ENCODE measurements at places on chromosomes 7 and 10.

GRCh38 chr10:79149662-79150443 lies 81.1 kb downstream of the ZMIZ1 start:
- peak; percentile 96 for DNase-seq

GRCh38 chr7:128710481-128710880 lies 28.7 kb upstream of the CALU start:
- no peak for DNase-seq

DNA sequence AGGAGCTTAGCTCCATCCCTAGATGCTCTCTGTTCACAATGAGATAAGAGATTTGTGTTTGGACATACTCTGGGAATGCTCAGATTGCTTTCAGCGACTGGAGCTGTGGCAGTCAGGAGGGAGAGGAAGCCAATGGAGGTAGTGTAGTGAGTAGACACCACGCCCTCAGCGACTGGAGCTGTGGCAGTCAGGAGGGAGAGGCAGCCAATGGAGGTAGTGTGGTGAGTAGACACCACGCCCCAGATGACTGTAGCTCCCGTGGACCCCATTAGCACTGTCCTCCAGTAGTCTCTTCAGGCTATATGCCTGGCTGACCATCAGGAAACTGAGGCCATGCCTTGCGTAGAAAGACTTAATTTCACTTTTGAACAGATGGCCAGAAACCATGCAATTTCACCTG lies 1033.8 kb downstream of the NRG3 start:
- no peak for DNase-seq

- DNase-seq = no peak
Observed at GRCh38 chr10:53358536-53358935, 586.0 kb upstream of the MBL2 start.

DNA sequence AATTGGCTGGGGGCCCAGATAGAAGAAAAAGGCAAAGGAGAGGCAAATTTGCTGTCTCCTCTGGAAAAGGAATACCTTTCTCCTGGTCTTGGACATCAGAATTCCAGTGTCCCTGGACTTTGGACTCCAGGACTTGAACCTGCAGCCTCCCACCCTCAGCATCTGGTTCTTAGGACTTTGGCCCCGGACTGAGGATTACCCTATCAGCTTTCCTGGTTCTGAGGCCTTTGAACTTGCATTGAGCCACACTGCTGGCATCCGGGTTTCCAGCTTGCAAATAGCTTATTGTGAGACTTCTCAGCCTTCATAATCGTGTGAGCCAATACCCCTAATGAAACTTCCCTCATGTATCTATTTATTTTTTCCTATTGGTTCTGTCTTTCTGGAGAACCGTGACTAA lies 68.3 kb downstream of the DNAH11 start:
- no peak for DNase-seq

GRCh38 chr10:32771217-32771616 lies 186.8 kb downstream of the ITGB1 start:
- DNase-seq = peak; percentile 5

GRCh38 chr10:32731527-32731926 lies 226.5 kb downstream of the ITGB1 start:
- DNase-seq = no peak

DNA sequence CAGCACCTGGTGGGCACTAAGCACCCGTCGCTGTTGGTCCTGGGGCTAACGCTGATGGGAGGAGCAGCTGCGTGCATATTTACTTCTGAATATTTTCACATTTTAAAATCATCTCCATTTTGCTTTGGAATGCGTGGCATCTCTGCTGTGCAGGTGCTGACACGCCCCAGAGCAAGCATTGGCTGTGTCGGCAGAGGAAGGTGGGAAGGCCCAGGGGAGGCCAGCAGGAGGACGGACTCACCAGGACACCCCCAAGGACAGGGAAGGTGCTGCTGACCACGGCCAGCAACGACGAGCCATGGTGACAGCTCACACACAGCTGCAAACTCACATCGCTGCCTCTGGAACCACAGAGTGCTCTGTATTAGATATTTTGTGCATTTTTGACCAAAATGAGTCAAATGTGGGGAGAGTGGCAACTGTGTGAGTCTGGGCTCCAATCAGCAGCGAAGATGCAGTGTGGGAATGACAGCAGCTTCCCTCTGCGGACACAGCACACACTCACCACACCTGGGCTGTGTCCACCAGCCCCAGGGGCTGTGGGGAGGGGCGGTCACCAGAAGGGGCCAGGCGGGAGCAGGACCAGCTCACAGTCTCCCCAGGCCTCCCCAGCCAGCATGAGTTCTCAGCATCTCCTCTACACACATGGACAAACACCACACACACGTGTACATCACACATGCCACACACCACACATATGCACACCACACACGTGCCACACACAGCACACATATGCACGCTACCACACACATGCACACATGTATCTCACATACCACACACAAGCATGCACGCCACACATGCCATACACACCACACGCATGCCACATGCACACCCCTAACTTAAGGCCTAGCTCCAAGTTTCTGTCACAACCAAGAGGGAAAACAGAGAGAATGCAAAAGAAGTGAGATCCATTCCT lies 58.2 kb downstream of the PTPRN2 start:
- DNase-seq = no peak

- DNase-seq = no peak
Observed at GRCh38 chr7:115153176-115153575, 231.3 kb downstream of the MDFIC start.

DNA sequence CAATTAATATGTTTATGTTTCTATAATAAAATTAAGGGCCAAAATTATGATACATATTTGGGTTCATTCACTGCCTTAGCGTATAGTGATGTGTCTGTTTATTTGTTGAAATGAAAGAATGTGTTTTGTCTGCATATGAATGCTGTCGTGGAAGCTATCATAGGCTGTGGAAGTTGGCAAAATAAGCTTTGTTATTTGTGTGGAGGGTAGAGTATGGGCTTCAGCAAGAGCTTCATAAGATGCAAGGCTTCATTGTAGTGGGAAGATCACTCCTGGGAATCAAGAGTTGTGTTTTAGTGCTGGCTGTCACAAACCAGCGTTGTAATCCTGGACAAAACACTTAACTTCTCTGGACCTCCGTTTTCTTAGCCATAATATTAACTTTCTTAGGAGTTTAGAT lies 2.5 kb downstream of the SLK start:
- no peak for DNase-seq

GRCh38 chr10:4121502-4122380 lies 336.7 kb upstream of the KLF6 start:
- DNase-seq = no peak

DNA sequence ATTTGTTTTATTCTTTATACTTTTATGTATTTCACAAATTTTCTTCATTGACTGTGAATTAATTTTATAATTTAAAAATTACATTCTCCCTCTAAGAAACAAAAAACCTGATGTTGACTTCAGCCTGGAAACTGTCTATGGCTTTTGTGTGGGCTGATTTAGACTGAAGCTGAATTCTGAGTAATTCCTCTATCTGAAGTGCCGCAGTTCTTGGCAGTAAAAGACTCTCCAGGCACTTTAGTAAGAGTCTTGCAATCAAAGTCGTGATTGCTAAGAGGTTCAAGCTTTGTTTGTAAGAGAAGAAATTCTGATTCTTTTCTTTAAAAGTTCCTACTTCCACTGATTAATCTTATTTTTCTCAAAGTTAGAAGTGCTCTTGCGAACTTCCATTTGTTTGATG lies 3.4 kb upstream of the CEP41 start:
- DNase-seq = no peak

DNA sequence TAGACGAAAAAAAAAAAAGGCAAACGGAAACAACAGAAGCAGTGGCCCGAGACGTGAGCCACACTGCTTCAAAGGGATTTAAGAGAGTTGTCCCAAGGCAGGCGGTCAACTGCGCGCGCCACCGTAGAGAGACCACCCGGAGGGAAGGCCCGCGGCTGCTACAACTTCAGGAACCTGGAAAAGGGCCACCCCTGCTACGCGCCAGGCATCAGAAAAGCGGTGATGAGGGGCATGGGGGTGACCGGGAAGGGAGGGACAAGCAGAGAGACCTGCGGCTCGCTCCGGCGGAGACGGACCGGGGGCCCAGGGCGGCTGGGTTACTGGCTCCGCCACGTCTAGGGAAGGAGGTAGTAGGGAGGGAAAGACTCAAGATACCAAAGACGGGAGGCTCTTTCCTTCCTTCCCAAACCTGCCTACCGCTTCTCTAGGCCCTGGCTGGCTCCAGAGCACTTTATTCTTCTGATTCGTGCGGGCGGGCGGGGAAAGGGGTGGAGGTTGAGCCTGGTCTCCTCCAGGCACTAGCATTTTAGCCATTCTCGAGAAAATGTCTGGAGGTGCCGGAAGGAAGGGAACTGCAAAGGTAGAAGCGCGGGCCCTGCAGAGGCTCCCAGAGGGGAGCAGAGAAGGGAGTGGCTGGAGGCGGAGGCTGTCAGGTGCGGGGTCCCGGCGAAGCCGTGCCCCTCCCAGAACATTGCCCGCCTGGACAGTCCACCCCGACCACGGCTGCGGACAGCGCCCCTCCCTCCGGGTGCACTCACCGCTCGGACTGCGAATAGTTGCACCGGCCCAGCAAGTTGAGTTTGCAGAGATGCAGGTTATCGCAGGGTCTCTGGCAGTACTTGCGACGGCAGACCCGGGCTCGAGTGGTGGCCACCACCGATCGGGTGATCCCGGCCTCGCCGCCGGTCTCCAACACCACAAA lies 993 bp downstream of the ZC3HAV1 start:
- DNase-seq = peak; percentile 59

DNA sequence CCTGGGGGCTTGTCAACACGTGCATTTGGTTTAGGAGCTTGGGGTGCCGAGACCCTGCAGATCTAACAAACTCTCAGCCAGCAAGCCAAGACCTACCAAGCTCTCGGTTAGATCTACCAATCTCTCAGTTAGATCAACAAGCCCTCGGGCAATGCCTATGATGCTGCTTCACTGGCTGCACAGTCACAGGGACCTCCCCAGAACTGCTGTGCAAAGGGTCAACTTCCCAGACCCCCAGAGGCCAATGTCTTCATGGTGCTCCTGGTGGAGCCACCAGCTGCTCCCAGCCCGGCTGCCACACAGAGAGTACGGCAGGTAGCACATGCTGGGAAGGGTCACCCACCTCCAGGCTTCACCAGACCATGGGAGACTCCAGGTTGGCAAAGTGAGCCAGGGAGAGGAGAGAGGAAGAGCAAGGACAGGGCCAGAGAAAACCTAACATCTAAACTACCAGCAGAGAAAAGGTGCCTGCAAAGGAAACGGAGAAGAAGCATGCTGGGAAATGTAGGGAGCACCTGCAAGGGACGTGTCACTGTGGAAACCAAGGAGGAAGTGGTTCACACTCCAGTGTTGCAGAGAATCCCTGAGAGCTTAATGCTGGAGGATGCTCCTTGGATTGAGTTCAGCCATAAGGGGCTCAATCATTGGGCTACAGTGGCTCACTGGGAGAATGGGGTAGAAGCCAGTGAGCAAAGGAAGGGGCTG lies 51.5 kb upstream of the GDF10 start:
- no peak for DNase-seq

DNA sequence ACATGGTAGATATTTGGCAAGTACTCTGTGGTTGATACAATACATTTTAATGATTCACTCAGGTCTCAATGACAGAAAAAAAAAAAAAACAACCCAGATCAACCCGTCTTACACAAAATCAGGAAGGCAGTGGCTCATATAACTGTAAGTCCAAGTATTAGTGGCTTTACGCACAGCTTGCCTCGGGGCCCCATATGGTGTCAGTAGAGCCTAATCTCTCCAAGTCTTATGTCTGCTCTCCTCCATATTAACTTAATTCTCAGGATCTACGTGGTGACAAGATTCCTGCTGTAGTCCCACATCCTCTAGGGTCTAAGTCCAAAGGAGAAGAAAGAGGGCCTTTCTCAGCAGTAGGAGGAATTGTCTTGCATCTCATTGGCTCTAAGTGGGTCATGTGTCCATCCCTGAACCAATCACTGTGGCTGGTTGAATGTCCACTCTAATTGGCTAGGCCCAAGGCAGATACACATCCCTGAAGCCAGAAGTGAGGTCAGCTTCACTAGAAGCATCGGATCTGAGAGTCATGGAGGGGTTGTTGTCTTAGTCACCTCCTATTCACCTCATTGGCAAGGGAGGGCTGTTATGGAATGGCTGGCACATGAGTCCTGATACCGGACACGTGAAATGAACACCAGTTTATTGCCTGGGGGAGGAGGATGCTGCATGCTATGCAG lies 20.5 kb upstream of the PLPP4 start:
- no peak for DNase-seq

GRCh38 chr7:98305951-98306535 lies 24.6 kb downstream of the BRI3 start:
- no peak for DNase-seq

- no peak for DNase-seq
Observed at GRCh38 chr7:99409192-99409572, 413 bp downstream of the BUD31 start.

DNA sequence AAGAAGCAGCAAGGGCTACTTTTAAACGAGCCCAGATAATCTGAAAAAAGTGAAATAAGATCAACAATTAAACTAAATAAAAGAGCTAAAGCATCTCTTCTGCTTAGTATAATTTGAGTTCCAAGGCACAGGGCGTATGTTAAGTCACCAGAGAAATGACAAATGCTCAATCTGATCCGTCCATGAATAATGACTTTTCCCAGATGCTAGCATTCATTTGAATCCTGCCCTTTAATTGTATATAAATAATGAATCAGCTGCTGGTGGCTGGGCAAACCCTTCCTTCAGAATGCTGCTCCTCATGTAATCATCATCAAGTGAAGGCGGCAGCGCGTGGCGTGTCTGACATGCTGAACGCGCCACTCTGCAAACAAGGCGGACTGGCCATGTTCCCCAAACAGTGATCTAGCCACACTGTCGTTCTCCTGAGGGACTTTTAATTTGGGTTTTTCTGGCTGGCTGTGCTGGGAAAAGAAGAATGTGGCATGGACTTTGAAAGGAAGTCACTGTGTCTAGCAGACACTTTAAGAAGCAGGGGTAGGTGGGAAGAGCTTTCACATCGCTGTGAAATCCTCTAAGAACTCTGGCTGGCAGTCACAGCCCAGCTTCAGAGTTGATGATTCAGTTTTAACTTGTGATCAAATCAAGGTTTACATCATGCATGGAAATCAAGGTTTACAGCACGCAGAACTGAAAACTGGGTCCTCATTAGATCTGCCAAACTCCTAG lies 70.7 kb downstream of the BEND7 start:
- no peak for DNase-seq

DNA sequence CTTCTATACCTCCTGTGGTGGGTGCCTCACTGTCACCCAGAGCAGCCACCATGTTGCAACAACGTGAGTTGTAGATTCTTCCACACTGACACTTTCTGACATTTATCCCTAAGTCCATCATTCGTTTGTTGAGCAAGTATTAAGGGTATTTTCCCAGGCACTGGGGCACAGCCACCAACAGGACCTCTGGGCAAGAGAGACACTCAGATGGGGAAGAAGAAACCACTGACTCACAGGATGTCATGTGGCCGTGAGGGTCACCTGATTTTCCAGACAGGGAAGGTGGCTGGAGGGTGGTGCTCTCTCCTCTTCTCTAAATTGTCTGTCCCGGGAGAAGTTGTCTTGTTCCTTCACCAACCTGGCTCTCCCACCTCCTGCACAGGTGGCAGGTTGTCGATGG lies 51.7 kb upstream of the PPIF start:
- DNase-seq = no peak

DNA sequence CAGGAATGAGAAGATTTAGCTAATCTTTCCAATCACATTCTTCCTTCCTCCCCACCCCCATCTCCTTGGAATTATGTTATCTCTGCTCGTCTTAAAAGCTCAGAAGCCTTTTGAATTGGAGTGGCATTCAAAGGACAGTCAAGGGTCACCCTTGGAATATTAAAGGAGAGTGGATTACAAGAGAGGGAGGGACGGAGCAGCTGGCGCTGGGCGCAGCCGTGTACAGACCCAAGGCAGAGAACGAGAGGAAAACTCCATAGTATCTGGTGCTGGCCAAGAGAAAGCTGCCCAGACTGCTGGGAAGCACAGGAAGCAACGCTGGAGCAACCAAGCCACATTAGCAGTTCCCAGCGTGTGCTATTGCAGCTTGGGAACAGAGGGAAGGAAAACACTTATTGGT lies 95.7 kb downstream of the POU6F2 start:
- DNase-seq = no peak
